CD4-positive, alpha-beta T cell treated with Interleukin-10 for 1 hour (primary cell): ENCODE measurements at places on chromosomes 2 and 18.

GRCh38 chr2:181304011-181304844 is 153.0 kb upstream of the ITGA4 start:
- DNase-seq = peak; percentile 44

DNA sequence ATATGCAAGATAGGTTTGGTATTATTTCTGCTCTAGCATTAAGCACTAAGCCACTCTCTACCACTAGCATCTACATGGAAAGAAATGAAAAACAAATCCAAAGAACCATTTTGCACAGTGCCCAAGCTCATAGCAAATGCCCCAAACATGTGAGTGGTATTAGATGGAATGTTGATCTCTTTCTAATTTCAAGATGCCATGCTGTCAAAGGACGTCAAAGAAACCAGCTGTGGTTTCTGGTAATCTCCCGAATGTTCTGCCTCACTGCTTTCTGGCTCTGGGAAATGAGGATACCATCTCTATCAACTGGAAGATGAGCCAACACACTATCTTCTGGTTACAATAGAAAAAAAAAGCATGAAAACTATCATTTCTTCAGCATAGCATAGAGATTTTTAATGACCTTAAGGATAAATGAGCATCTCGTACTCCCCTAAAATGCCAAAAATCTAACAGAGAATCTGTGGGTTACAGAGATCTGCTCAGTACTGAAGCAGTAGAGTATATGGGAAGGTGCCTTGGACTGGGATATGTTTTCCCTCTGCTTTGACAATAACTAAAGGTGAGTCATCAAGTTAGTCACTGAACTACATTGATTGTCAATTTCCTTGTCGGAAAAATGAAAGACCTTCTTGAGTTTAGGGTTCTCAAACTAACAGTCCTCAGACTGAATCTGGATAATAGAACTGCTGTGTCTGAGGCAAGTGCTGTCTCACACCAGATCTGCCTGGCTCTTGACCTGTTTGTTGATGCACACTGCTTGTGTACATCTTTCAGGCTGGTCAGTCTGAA is 244.8 kb upstream of the NCKAP5 start:
- DNase-seq = no peak

GRCh38 chr2:99638791-99639190 is 149.0 kb upstream of the REV1 start:
- no peak for DNase-seq

GRCh38 chr2:150526827-150527226 is 39.4 kb upstream of the RND3 start:
- no peak for DNase-seq

DNA sequence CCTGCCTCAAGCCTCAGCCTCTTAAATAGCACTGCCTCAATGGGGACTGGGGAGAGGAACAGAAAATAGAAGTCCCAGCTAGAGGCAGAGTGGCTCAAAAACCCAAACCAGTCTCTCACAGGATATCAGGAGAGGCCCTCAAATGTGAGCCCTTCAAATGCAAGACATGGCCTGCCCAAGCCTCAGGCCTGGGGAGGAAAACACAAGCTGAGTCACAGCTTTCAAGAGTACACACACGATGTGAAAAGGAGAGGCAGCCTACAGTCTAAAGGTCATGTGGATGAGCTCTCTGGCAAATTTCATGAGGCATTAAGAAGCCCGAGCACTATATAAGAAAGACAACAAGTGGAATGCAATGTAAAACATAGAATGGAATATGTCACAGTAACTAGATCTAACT is 316.6 kb upstream of the MEX3C start:
- DNase-seq = no peak

GRCh38 chr2:228690681-228691080 is 509.2 kb upstream of the SPHKAP start:
- no peak for DNase-seq

DNA sequence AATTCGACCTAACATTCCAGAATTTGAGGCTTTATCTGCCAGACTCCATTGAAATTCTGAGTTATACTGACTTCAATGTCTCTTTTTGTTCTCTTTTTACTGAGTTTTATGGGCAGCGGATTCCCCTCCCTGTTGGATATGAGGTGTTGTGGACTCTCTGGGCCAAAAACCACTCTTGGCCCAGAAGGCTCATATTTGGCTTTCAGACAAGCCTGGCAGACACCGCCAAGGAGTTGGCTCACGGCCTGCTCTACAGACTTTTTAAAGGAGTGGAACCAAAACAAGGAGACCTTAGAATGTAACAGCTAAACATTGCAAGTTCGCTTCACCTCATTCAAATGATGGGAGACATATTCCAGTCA is 206.4 kb upstream of the NCKAP5 start:
- no peak for DNase-seq

DNA sequence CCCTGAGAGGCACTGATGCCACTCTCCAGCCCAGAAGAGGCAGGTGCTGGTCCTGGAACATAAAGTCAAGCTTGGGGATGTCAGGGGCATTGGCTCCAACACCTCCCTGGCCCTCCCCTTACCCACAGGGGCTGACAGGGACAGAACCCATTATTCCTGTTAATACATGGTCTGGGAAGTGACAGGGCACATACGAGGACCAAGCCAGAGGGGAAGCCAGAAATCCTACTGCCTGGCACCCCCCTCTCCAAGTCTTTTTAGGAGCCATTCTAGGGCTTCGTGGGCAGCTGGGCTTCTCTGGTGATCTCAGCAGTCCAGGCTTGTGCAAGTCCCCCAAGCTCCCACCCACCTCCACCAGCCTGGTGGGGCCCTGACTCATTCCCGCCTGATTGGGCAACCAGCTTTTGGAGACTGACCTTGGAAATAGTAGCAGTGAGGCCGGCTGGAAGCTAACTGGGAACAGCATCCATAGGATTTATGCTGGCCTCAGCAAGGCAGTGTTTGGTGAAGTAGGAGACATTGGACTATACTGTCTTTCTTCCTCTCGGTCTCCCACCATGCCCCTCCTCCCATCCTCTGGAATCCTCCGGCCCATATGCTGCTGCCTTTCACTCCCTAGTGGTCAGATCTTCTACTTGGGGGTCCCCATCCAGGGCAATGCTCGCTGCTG is 86.4 kb upstream of the HK2 start:
- no peak for DNase-seq

DNA sequence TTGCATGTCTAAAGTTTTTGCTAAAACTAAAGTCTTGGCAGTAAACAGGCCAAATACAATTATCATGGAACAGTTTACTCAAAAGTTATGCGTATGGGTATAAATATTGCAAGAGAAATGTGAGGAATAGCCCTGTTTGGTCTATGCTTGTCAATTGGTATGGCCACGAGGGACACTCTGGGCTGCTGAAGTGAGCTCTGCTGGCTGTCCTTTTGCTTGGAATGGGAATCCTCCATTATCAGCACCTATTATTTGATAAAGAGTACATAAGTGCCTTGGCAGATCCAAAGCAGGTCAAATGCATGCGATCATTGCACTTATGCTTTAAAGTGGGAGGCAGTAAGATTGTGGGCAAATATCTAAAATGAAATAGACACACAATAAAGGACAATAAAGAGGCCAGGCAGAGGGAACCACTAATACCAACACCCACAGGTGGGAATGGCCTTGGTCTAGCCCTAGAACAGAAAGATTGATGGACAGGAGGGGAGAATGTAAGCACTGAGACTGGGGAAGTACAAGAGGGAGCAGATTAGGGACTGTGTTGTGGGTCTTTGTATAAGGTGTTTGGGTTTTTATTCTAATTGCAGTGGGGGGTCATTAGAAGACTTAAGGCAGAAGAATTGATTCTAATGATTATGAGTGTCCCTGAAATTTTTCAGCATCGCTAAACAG is 60.0 kb upstream of the NOSTRIN start:
- no peak for DNase-seq

DNA sequence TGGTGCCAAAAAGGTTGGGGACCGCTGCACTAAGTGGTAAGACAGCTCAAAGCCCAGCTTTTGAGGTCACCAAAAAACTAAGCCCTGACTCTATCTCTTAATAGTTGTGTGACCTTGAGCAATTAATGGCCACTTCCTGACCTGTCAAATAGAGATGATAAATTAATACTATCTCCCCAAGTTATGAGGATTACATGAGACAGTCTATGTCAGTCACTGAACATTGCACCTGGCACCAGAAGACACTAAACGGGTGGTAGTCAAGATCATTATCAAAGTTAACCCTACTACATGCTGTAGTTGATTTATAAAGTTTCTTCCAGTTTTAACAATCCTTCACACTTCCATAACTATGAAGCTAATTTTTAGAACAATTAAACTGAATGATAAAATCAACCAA is 36.5 kb downstream of the STPG4 start:
- no peak for DNase-seq

- no peak for DNase-seq
Measured at GRCh38 chr18:3706279-3707097, 256.5 kb downstream of the TGIF1 start.

- no peak for DNase-seq
Measured at GRCh38 chr2:227703280-227703732, 14.5 kb downstream of the SLC19A3 start.

GRCh38 chr2:209533391-209533790 is 109.5 kb downstream of the MAP2 start:
- no peak for DNase-seq

GRCh38 chr18:75694292-75694691 is 266.8 kb upstream of the SMIM21 start:
- DNase-seq = no peak
